ENCODE measurements at places on chromosomes 12 and 14. TPM values are rescaled to one million over a fixed set of nuclear protein-coding genes. Genes with fewer than 3 reads are reported as not detected.
A peak's percentile ranks its signal among the peaks of the same experiment; 100 is the strongest.

- no peak overlapping the region for H3K4me3 ChIP-seq
- H3K36me3 ChIP-seq, result no peaks in the 10 kb centered on the region
- no peaks in the 10 kb centered on the region for H3K27me3 ChIP-seq
- H3K27ac ChIP-seq, result no peak overlapping the region
- no peaks in the 10 kb centered on the region for H3K4me1 ChIP-seq
Observed at GRCh38 chr14:100889641-100890040, 13.9 kb downstream of the RTL1 start.

DNA sequence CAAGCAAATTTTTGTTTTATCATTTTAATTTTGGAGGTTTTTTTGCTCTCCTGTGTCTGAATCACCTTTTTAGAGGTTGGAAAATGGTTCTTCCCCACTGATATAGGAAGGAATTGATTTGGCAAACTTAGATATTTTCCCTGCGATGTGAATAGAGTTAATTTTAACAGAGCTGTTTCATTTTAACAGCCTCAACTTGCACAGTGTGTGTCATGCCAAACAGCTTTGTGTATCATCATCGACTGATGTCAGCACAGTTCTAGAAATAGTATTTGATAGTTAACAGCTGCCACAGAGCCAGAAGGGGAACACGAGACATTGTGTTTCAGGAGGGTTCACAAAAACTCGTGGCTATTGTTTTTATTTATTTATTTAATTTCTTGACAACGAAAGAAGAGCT, 243.1 kb upstream of the FOXN3 start:
- no peaks in the 10 kb centered on the region for H3K4me1 ChIP-seq
- no peaks in the 10 kb centered on the region for H3K27me3 ChIP-seq
- H3K27ac ChIP-seq, result no peak overlapping the region
- no peak for DNase-seq
- no peaks in the 10 kb centered on the region for H3K36me3 ChIP-seq

DNA sequence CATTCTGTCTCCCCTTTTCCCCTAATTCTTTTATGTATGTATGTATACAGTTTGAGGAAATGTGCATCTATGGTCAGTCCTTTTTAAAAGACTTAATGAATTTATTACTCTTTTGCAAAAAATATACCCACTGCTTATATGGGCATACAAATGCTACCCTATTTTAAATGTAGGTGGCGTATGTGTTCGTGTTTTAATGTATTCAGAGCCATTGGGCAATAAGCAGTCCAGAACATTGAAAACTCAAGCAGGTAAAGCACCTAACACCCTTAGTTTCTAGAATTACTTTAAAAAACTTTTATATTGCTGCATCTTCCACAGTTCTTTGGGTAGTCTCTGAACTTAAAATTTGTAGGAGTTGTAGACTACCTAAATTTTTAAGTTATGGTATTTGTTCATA, 42.6 kb upstream of the A2ML1 start:
- H3K27ac ChIP-seq, result no peak overlapping the region
- no peaks in the 10 kb centered on the region for H3K36me3 ChIP-seq
- DNase-seq, result no peak
- no peaks in the 10 kb centered on the region for H3K4me1 ChIP-seq
- no peaks in the 10 kb centered on the region for H3K27me3 ChIP-seq

The PRB2 gene
- not detected for total RNA-seq

The IAPP gene
- total RNA-seq, result not detected

GRCh38 chr12:2295941-2296461, 243.2 kb downstream of the CACNA1C start:
- no peak overlapping the region for H3K4me3 ChIP-seq
- H3K4me1 ChIP-seq, result no peaks in the 10 kb centered on the region
- peaks cover 2% of the 10 kb centered on the region for H3K27me3 ChIP-seq
- no peak overlapping the region for H3K27ac ChIP-seq
- no peak for DNase-seq
- H3K36me3 ChIP-seq, result no peaks in the 10 kb centered on the region

- DNase-seq, result no peak
- no peaks in the 10 kb centered on the region for H3K4me1 ChIP-seq
- no peak overlapping the region for H3K27ac ChIP-seq
- H3K27me3 ChIP-seq, result peaks cover 21% of the 10 kb centered on the region
- H3K36me3 ChIP-seq, result no peaks in the 10 kb centered on the region
- no peak overlapping the region for H3K4me3 ChIP-seq
Observed at GRCh38 chr12:65051218-65051617, 69.9 kb downstream of the WIF1 start.

DNA sequence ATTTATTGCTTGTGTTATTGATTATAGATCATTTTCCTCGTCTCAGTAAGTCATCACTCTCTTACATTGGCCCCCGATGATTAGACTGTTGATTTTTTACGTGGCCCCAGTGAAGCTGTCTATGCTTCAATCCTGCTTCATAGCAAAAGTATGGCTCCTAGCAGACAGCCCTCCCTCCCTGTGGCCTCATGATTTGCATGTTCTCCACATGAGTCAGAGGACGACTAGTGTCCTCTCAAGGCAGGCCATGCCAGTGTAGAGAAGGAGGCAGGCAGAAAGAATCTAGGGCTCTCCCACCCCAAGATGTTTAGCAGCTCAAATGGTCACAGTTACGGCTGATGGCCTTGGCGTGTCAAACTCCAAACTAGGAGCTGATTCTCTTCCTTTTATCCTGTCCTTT, 59.6 kb downstream of the FIGNL2 start:
- no peak for DNase-seq
- H3K4me3 ChIP-seq, result no peak overlapping the region
- H3K36me3 ChIP-seq, result no peaks in the 10 kb centered on the region
- H3K4me1 ChIP-seq, result no peaks in the 10 kb centered on the region
- H3K27ac ChIP-seq, result no peak overlapping the region
- H3K27me3 ChIP-seq, result no peaks in the 10 kb centered on the region

DNA sequence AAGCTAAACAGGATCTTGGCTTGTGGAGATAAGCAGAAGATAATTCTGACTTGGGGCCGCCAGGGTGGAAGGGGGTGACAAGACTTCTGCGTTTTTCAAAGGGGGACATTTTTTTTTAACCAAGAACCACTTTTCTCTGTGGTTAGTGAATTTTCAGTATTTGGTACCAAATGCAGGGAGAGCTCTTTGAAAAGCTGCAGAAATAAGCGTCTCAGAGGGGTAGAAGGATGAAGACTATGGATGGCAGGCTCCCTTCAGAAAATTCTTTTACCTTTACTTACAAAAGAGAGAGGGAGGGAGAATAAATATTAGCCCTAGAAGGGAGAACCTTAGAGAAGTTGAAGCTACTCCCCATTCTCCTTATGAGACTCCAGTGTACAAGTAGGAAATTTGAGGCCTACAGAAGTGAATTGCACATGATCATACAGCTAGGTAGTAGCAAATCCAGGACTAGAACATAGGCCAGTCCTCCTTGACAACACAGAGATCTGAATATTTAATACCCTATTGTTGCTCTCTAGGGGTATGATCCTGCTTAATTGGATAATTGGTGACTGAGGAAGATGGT, 840 bp downstream of the MRPL52 start:
- H3K36me3 ChIP-seq, result peaks cover 10% of the 10 kb centered on the region
- no peak for DNase-seq
- peak overlapping the region; percentile 86 for H3K27ac ChIP-seq
- peak overlapping the region; percentile 75 for H3K4me3 ChIP-seq
- H3K4me1 ChIP-seq, result peaks cover 4% of the 10 kb centered on the region

DNA sequence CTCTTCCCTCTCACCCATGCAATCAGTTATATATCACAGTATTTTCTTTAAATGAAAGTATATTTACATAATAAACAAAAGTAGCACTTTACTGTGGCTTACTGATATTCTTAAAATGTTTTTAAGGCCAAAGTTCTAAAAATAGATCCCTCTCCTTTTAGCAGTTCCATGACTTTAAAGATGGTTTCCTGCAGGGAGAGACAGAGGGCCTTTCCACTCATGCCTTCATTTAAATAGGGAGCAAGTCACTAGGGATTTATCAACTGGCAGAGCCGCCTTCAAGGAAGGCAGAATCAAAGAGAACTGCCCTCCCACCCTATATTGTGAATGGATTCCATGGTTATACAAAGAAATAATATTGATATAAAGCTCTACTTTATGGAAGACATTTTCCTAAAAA, 55.5 kb downstream of the DUSP16 start:
- H3K27ac ChIP-seq, result no peak overlapping the region
- H3K36me3 ChIP-seq, result no peaks in the 10 kb centered on the region

- no peaks in the 10 kb centered on the region for H3K36me3 ChIP-seq
- H3K4me3 ChIP-seq, result no peak overlapping the region
- no peak for DNase-seq
- H3K4me1 ChIP-seq, result no peaks in the 10 kb centered on the region
- peaks cover 25% of the 10 kb centered on the region for H3K27me3 ChIP-seq
Observed at GRCh38 chr12:59593761-59594160, 2.1 kb upstream of the SLC16A7 start.

DNA sequence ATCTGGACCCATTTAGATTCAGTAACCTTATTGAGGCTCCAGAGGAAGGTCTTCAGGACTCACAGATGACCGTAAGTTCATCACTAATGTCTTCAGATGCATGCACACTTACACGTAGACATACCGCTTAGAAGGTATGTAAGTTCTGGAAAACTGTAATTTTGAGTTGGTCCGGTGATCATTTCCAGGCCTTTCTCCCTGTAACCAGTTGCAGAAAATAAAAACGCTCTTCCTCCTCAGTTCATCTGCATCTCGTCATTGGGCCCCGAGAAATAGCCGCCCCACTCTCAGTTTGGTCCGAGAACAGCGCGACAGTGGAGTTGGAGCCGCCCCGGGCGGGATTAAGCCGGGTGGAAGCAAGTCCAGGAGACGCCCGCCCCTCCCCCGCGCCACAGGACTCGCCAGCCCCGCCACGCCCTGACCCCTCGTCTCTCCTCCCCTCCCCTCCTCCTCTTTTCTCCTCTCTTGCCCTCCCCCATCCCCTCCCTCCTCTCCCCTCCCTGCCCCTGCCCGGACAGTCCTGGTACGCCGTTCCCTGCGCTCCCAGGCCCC, 83.7 kb downstream of the TNFAIP2 start:
- H3K4me1 ChIP-seq, result peaks cover 3% of the 10 kb centered on the region
- H3K27me3 ChIP-seq, result no peaks in the 10 kb centered on the region
- DNase-seq, result no peak
- no peak overlapping the region for H3K4me3 ChIP-seq
- H3K27ac ChIP-seq, result no peak overlapping the region

The KRT86 gene
- 1.1 TPM for total RNA-seq

The ANKS1B gene
- 9.7 TPM for total RNA-seq
